CD4-positive, alpha-beta T cell treated with Interleukin-4 for 1 hour (primary cell): ENCODE measurements at places on chromosomes 2 and 18.

- no peak for DNase-seq
Observed at GRCh38 chr2:149039213-149039724, 770 bp downstream of the LYPD6B start.

- no peak for DNase-seq
Observed at GRCh38 chr2:223860809-223861738, 23.7 kb upstream of the AP1S3 start.

DNA sequence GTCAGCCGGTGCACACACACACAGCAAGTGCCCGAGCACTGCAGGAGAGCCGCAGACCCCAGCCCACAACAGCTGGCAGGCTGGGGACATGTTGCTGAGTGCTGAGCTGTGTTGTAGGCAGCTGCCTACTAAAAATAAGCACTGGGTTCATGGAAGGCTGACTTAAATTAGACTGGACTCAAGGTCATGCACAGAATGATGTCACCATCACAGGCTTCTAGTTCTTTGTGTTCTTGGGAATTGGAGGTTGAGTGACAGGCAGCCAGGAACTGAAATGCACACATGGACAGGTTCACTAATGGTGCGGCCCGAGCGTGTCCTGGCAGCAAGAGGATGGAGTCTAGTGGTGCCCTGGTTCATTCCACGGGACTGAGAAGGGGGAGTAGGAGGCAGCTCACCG is 71.3 kb downstream of the VWA3B start:
- DNase-seq, result no peak

DNA sequence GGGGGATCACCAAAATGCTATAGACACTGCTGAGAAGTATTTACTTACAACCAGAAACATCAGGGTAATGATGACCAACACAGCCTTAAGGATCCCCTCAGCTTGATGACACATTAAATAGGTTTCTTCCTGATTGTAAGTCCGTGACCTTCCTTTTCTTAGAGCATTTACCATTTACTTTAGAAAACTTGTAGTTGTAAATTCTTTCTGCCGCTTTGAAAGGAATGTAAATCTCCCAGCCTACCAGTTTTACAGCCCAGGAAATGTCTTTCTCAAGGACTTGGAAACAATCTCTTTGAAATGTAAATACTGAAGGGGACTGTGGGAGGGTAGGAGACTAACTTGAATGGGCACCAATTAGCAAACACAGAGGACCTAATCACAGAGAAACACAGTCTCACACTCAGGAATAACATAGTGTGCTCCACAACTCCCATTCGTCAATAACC is 278.6 kb downstream of the DSC3 start:
- DNase-seq, result no peak

- peak; percentile 60 for DNase-seq
Observed at GRCh38 chr2:230942920-230943896, 18.2 kb upstream of the GPR55 start.

- no peak for DNase-seq
Observed at GRCh38 chr2:165820296-165820695, 26.2 kb upstream of the GALNT3 start.

DNA sequence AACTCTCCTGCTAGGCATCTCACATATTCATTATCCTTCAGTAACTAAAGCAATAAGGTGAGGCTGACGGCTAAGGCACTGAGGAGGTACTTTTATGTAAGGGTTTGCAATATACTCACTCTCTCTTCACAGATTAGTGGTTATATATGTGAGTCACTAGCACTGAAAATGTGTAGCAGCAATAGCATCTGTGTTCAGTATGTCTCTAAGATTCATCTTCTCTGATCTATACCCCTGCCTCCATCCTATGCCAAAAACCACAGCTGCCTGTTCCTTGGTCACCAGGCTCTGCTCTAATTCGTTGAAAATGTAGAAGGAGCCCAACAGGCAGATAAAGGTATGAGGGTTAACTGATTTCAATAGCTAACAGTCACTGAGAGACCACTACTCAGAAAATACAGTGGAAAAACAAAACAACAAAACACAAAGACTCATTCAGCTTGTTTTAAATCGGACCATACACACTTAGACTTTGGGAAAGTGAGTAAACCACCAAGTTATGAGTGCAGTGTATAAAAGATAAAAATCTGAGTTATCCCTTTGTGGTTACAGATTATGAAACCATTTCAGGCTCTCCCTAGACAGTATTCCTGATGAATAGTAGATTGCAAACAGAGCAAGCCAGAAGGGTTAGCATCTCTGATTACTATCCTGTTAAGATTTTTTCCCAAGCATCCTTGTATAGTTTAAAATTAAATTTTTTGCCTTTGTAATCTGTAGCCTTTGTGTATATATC is 75.3 kb upstream of the CYP26B1 start:
- DNase-seq, result no peak

DNA sequence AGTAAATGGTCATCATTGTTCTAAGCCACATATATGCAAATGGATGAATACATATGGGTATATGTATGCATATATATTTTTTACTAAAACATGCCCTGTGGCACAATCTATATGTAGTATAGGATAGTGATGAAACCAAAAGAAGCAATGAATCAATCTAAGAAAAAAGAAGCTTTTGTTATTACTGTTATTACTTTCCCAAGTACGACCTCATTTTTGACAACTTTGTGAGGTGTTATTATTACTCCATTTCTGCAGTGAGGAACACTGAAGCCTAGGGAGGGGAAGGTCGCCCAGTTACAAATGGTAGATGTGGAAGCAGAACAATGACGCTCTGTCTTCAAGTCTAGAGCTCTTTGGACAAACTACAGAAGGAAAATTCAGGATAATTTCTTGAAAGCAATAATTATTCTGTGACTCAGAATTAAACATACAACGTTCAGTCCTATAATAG is 38.3 kb downstream of the STAT4 start:
- no peak for DNase-seq

DNA sequence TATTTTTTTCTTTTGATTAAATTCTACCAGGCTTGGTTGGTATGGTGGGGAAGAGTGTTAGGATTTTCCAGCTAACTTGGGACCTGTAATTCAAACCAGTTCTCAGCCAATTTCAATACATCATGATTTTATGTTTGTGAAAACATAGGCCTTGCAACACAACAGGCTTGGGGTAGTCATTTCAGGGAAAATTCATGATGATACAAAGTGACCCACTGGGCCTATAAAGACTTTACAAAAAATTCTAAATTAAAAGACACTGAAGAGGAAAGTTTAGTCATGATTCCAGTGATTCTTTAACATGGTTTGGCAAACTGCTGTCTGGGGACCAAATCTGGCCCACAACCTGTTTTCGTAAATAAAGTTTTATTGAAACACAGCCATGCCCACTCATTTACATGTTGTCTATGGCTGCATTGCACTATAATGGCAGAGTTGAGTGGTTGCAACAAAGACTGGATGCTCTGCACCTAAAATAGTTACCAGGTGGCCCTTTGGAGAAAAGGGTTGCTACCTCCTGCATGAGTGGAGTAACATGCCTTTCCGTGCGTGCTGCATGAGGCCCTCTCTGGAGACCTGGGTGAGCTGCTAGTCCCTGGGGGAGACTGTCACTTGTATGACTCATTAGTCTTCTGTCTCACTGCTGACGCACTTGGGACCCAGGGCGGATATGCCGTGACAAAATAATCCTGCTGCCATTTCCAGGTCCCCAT is 73.6 kb downstream of the NPAS2 start:
- no peak for DNase-seq

GRCh38 chr18:60193780-60194179 is 178.8 kb downstream of the MC4R start:
- no peak for DNase-seq

GRCh38 chr2:173400760-173401159 is 46.1 kb downstream of the CDCA7 start:
- DNase-seq, result no peak

DNA sequence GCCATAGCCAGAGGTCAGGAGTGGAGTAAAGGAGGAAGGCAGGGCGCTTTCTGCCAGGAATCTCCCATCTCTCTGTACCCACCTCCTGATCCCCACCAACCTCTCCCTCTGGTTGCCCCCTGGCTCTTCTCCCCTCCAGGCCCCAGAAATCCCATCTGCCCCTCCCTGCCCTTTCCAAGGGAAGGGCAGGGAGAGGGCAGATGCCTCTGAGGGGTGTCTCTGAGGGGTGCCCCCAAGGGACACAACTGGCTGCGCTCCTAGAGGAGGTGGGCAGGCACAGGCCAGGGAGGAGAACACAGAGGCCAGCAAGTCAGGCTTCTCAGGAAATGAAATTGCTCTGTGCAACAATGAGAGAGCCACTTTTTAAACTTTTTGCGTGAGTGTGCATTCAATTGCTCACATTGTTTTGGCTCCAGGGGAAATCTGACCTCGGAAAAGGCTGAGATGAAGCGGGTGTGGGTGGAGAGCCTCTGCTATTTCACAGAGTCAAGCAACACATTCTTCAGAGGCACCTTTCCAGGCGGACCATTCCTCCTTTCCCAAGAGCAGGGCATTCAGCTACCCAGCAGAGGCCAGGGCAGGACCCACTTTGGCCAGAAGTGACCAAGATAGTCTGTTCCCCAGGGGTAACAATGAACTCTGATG is 125.5 kb downstream of the SMAD7 start:
- DNase-seq, result peak; percentile 5

DNA sequence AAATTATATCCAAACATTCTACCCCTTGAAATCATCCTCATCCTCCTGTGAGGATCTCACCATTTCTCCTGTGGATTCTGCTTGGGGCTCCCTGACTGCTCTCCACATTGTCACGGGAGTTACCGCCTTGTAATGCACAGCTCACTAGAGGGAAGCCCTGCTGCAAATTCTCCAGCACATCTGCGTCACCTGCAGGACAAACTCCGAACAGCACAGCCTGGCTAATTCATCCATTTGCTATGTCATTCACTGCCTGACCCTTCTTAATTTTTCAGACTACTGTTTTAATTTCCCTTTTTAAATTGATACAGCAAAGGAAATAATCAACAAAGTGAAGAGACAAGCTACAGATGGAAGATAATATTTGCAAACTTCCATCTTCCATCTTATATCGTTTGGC is 627.4 kb downstream of the FBXO15 start:
- no peak for DNase-seq

DNA sequence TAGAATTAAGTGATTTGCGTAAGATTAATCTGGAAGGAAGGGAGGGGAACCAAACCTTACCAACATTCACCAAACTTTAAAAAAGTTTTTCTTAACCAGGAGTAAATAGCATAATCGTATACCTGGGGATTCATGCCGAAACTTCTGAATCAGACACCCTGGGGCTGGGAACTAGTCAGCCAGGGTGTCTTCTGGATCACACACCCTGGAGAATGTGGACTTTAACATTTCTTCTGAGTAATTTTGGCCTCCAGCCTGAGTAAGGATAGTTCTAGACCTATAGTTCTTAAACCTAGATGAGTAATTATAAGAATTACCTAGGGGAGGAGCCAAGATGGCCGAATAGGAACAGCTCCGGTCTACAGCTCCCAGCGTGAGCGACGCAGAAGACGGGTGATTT is 44.1 kb upstream of the MEIS1 start:
- DNase-seq, result no peak

DNA sequence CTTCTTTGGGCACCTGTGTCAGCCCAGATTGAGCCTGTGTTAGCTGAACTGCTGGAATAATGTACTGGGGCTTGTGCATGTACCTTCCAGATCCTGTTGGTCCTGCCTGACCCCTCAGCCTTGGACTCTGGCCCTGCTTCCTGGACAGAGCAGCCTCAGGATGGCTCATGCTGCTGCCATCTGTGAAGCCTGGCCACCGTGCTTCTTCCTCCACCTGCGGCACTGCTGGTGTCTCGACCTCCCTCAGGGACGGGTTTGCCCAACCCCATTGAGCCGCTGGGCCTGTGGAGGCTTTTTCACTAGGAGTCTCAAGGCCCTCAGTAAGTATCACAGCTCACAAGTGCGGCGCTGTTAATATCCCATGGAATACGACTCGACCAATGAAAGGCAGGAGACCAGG is 342.7 kb downstream of the TGIF1 start:
- DNase-seq, result no peak

DNA sequence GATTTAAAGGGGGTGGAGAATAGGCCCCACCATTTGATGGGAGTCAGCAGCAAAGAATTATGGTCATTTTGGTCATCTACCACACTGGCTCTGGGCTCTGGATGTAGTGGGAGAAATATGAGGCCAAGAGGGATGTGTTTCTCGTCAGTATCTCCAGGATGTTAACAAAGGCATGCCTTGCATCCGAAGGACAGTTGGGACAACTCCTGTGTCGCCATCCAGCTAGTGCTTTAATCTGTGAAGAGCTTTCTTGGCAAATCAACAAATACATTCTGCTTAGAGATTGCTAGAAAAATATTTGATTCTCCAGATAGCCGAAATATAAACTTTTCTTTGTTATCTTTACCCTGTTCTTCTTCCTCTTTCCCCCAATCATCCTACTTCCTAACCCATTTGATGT is 287.1 kb upstream of the TNP1 start:
- no peak for DNase-seq

DNA sequence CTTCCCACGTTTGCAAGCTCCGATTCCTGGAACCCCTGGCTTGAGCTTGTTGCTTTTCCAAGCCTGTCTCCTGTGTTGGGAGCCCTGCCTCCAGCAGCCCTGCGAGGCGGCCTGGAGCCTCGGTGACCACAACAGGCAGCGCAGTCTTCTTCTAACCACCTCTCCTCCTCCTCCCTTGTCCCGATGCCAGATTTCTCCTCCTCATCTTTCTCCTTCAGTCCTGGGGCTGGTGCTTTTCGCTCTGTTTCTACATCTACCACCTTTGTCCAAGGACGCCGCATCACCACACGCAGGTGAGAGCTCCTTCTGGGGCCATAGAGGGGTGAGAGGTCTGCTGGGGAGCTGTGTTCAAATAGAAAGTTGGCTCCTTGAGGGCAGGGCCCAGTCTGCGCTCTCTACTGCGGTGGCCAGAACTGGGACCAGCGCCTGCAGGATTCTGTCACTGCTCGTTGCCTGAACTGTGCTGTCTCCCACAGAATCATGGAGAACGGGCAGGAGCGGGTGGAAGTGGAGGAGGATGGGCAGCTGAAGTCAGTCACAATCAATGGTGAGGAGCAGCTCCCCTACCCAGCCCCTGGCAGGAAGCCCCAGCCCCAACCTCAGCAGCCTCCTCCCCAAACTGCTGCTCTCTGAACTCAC is 3.9 kb downstream of the DNAJB2 start:
- no peak for DNase-seq
